ENCODE measurements at places on chromosomes 1 and 21.

GRCh38 chr1:27001570-27002360 lies 8.3 kb downstream of the TRNP1 start:
- no peak for DNase-seq

- no peak for DNase-seq
These were observed 493.8 kb downstream of the SIPA1L2 start for GRCh38 chr1:232136136-232136535.

GRCh38 chr1:243751506-243751905 lies 98.5 kb downstream of the AKT3 start:
- no peak for DNase-seq

DNA sequence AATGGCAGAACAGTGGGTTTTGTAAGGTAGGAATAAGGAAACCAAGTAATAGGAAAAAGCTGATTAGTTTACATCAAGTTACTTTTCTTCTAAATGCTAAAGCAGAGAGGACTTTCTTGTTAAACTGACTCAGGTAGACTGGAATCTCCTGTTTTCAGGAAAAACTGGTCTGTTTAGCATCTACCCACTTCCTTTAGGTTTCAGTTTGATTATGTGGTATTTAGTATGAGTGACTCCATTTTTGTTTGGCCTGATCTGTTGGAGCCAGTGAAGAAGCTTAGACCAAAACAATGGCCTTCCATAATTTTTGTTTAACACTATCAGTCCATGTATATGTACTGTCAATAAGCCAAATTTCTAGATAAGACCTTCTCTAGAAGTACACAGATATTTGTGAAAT lies 88.4 kb downstream of the EPB41 start:
- DNase-seq: no peak

GRCh38 chr1:87956750-87957149 lies 628.1 kb downstream of the LMO4 start:
- DNase-seq: no peak

- no peak for DNase-seq
These were observed 542.5 kb upstream of the PKN2 start for GRCh38 chr1:88141499-88142074.

GRCh38 chr1:193185901-193186731 lies at the start of gene B3GALT2:
TSS of gene B3GALT2 (minus strand) at chr1:193186613. CDS start at chr1:193181562, 5,051 bp downstream.
- no peak for DNase-seq

- DNase-seq: no peak
These were observed 50.9 kb downstream of the MEGF6 start for GRCh38 chr1:3560251-3560871.

DNA sequence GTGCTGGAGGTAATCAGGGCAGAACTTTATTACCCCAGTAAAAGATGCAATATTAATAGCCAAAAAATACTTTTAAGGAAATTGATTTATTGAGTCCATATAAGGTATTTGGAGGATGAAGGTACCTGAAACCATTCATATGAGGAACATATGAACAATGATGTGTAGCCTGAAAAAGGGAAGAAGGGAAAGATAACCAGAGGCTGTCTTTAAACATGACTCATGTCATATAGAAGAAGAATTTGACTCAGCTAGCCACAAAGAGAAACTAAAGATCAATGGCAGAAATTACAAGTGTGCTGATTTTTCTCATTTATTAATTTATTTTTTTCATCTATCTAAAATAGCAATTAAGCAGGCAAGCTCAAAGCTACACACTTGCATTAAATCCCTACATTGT lies 136.2 kb upstream of the DUSP10 start:
- no peak for DNase-seq

- peak; percentile 41 for DNase-seq
These were observed 11.4 kb downstream of the SDE2 start for GRCh38 chr1:225987491-225988316.

- no peak for DNase-seq
These were observed 712.0 kb upstream of the PRMT6 start for GRCh38 chr1:106344494-106344893.

GRCh38 chr21:26168371-26168770 lies 2.2 kb downstream of the APP start:
- DNase-seq: no peak

DNA sequence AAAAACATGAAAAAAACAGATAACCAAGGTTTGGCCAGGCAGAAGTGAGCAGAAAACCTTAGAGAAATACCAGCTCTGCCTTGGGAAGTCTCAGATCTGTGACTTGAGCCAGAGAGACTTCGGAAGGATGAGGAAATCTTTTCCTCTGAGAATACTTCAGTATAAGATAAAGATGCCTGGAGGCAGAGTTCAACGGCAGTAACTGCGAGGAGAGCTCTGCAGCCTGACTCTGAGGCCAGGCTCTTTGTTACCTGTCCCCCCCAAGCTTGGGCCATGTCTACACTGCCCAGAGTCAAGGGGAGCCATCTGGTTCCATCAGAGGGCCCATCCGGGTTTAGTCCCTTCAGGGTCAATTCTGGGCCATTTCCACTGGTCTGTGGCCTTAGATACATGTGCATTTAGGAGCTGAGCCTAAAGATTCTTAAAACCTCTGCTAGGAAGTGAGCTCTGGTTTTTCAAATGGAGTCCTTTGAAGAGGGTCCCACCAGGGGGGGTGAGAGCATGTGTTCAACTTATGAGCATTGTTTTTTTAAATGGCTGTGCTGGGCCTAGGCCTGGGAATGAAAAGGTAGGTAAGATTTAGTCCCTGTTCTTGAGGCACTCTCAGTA lies 8.7 kb downstream of the KIRREL1 start:
- DNase-seq: no peak

DNA sequence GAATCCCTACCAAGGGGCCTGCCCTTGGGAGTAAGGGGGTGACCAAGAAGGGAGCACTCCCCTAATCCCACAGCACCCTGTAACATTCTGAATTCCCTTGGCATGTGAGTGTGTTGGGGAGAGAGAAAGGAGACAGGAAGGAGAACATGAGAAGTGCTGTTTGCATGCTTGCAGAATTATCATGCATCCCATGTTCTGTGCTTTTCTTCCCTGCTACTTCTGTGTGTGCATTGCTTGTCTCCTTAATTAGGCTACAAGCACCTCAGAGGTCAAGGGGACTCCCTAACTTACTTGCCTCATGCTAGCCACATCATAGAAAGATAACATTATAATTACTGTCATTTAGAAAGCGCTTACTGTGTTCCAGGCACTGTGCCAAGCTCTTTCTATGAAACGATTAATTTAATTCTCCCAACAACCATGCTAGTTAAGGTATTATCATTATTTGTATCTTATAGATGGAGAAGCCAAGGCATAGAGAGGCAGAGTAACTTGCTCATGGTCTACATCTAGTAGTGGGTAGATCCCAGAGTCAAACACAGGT lies 11.1 kb downstream of the NOS1AP start:
- no peak for DNase-seq

- no peak for DNase-seq
These were observed at the start of gene KCNA3 for GRCh38 chr1:110674337-110675059. TSS of gene KCNA3 (minus strand) at chr1:110674940. CDS start at chr1:110674809, 131 bp downstream.

DNA sequence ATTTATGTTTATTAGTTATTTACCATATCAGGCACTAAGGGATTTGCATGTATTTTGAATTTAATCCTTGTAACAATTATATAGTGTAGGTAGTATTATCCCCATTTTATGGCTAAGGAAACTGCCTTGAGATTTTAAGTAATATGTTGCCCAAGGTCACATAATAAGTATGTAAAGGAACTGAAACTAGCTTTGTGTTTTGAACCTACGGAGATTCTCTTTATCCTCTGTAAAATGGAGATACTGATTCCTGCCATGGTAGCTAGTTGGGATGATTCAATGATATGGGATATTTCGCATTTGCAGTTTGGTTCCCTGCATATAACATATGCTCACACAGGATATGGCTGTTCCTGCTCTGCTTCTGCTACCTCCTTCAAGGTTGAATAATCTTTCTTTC lies 144.3 kb downstream of the ST6GALNAC3 start:
- DNase-seq: no peak

- DNase-seq: no peak
These were observed 127.7 kb upstream of the AJAP1 start for GRCh38 chr1:4526747-4527146.

GRCh38 chr1:230820568-230820967 lies 47.8 kb downstream of the C1orf198 start:
- DNase-seq: no peak

DNA sequence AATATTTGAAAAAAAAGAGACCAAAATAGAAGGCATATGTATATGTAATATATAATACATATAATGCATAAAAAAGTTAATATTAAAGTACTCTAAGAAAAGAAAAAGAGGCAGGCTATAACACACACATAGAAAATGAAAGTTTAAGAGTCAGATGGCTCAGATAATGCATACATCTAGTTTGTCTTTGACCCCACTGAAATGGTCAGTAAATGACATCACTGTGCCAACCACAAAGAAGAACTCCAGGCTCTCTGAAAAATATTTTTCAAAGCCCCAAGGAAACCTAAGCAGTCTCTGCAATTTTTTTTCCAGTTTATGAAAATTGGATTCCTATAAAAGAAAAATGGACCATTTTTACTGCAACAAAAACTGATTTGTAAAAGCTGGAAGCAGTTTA lies 55.4 kb upstream of the SCYL3 start:
- peak; percentile 26 for DNase-seq

- DNase-seq: no peak
These were observed 34.1 kb downstream of the CFAP74 start for GRCh38 chr1:1969505-1969900.

DNA sequence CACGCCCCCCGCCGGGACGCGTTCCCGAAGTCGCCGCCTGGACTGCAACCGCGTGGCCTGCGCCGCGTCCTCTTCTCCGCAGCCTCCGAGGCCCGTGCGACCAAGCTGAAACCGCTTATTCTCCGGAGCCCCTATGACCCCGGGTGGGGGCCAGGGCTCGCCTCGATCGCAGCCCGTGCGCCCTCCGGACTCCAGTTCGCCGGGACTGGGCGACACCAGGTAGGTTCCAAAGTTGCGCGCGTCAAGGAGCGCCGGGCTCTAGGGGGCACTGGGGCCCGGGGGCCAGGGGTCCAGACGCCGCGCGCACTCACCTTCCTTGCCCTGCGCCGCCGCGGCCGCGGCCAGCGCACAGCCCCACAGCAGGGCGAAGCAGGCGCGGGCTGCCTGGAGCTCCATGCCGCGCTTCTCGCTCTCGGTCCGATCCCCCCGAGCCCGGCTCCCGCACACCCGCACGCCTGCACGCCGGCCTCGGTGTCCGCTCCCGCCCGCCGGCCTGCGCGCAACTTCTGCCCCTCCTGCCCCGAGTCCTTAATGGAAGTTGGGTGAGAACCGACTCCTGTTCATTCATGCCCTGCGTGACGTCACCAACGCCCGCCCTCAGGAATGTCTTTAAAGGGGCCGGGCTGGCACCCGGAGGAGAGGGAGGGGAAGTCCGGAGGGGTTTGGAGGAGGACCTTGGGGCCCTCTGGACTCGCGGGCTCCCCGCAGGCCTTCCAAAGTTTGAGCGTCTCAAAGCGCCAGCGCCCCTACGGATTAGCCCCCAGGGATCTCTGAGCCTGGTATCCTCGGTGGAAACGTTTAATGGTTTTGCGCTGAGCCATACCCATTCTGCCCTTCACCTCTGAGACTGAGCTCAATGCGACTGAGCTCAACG lies at the start of gene EPHA2:
TSS of gene EPHA2 (minus strand) at position 533 of the 874 bp plus-strand sequence. CDS start at position 396, 137 bp downstream.
- peak; percentile 65 for DNase-seq

- DNase-seq: no peak
These were observed 707.0 kb downstream of the AMY1C start for GRCh38 chr1:104456724-104457123.

DNA sequence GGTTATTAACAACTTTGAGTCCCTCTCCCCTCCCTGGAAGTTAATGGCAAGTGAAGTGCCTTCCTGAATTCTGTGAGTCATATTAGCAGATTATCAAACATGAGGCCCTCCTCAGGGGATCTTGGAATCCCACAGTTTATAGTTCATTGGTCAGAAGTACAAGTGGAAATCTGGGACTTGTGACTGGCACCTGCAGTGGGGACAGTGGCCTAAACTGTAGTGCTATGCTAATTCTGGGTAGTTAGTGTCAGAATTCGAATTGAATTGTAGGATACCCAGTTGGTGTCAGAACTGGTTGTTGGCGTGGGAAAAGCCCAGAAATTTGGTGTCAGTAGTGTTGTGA lies 26.2 kb downstream of the ZYG11B start:
- DNase-seq: no peak

GRCh38 chr1:59215766-59216291 lies 81.1 kb upstream of the FGGY start:
- no peak for DNase-seq

GRCh38 chr1:149845416-149845815 lies 54.0 kb upstream of the BOLA1 start:
- DNase-seq: no peak

DNA sequence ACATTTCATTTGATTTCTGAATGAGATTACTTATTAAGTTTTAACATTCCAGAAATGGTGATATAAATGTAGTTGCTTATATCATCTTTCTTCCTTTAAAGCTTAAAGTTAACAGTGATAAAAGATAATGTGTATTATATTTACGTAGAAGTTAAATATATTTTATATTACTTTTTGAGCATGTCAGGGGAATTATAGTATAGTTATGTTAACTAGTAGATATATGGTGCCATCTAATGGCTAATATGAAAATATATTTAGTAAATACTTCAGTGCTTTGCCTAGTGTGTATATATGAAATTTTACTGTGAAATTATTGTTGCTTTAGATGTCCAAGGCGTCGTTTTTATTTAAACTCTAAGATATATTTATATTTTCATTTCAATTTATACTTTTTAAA lies 51.5 kb downstream of the SYT14 start:
- DNase-seq: peak; percentile 2
